Activated T-helper 1 cell treated with anti-CD3 and anti-CD28 coated beads, Interleukin-2, amount 50 U/mL, for 16 hours (primary cell): ENCODE measurements at places on chromosomes 12 and 14.
A peak's percentile ranks its signal among the peaks of the same experiment; 100 is the strongest.

DNA sequence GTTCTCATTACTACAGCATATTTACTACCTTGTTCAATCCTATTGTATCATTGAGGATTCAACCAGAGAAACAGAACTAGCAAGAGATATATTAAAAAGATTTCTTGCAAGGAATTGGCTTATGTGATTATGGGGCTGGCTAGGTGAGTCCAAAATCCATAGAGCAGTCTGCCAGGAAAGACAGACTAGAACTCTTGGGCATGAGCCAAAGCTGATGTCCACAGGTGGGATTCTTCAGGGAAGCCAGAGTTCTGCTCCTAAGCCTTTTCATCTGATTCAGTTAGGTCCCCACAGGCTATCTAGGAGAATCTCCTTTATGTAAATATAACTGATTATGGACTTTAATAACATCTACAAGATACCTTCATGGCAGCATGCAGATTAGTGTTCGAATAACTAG, 26.0 kb downstream of the PELI2 start:
- no peak for DNase-seq

- no peak for DNase-seq
Measured at GRCh38 chr12:44942714-44943113, 66.6 kb upstream of the NELL2 start.

GRCh38 chr14:86072116-86072894, 542.4 kb downstream of the FLRT2 start:
- no peak for DNase-seq

DNA sequence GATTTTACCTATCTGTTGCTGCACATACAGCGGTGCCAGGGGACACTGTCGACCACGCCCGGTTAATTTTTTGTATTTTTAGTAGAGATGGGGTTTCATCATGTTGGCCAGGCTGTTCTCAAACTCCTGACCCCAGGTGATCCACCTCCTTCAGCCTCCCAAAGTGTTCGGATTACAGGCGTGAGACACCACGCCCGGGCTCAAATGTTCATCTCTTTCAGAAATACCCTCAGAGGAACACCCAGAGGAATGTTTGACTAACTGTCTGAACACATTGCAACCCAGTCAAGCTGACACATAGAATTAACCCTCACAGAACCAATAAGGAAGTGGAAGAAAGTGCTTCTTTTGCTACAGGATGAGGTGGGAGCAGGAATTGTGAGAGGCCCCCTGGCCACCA, 15.0 kb upstream of the ETFBKMT start:
- DNase-seq: no peak

GRCh38 chr12:6646276-6647082, 753 bp downstream of the ACRBP start:
- DNase-seq: no peak

DNA sequence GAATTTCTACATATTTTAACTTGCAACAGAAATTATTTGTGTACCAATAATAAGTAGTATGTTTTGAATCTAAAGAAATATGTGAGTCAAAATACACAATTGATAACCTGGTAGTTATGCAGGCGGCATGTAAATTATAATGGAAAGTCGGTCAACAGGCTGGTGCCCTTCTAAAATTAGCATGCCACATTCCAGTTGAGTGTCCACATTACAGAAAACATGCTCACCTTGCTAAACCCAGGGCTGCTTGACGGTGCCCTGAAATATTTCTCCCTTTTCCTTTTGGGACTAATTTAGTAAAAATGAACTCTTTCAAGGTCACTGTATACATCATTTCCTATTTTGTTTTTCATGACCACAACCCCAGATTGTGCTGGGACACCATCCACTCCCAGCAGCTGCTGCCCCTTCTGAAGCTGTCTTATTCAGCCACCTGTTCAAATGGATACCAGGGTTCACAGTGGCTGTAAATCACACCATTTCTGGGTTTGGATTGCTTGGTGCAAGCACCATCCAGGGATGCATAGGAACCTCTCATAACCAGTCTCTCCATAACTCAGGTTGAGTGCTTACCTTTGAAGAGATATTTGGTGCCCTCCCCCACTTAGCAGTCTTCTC, 110.6 kb downstream of the ANO6 start:
- DNase-seq: no peak

- no peak for DNase-seq
Measured at GRCh38 chr14:30645600-30645999, 23.5 kb downstream of the SCFD1 start.

- DNase-seq: no peak
Measured at GRCh38 chr12:115149685-115150378, 465.9 kb upstream of the TBX3 start.

DNA sequence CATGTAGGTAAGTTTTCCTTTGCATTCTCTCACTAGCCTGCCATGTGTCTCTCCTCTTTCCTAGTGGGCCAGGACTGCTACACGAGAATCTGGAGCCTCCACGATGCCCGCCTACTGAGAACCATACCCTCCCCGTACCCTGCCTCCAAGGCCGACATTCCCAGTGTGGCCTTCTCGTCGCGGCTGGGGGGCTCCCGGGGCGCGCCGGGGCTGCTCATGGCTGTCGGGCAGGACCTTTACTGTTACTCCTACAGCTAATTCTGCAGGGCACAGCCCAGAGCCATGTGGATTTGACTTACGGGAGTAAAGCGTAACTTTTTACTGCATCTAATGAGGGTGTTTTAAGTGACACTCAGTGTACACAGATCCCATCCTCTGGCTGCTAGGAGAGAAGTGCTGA, 32.3 kb downstream of the DCAF4 start:
- DNase-seq: no peak

DNA sequence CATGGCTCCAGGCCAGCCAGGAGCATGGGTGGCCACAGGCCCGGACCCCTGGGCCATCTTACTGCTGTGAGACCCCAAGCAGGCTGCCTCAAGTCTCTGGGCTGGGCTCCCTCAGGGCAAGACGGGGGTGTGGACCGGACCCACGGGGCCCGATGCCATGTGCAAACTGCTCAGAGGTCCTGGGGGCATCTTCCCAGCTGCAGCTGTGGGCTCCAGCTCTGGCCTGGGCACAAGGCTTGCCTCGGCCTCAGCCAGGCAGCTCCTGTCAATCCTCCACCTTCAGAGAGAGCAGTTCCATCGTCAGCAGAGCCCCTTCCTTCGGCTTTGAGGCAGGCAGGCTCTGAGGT, 12.4 kb upstream of the GPR132 start:
- DNase-seq: no peak

DNA sequence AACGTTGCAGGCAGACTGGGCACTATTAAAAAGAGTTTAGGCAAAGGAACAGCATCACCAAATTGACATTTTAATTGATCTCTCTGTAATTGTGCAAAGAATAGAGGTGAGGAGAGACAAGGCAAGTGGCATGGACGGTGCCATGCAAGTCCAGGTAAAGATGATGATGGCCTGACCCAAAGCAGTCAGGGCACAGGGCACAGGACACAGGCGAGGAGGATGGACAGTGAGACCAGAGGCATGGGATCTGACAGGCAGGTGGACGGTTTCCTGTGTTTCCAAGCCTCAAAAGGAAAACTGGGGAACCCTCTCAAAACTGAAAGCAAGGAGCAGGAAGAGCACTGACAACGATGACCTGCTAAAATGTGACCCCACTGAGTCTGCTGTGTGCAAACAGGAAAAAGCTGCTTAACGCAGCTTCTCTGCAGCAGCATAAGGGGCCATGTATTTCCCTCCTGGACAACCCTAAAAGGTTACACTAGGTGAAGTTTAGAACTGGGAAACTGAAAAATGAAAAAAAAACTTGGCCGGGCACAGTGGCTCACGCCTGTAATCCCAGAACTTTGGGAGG, 50.9 kb downstream of the CLIP1 start:
- DNase-seq: no peak

DNA sequence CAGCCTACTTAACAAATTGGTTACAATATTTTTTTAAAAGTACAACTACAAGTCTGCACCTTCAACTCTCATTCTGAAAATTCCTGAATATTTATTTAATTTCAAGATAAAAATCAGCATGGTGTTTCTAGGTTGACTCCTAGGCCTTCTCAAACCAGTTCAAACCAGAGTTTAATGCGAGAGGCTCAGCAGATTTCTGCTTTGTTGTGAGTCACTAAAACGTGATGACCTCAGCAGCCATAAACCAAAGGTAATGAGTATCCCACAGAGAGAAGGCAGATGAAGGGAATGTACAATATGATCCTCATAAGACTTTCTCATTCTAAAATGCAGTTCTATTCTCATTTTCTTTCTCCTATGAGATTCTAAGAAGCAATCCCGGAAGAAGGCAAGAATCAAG, 1.5 kb downstream of the PRDM4 start:
- DNase-seq: no peak

DNA sequence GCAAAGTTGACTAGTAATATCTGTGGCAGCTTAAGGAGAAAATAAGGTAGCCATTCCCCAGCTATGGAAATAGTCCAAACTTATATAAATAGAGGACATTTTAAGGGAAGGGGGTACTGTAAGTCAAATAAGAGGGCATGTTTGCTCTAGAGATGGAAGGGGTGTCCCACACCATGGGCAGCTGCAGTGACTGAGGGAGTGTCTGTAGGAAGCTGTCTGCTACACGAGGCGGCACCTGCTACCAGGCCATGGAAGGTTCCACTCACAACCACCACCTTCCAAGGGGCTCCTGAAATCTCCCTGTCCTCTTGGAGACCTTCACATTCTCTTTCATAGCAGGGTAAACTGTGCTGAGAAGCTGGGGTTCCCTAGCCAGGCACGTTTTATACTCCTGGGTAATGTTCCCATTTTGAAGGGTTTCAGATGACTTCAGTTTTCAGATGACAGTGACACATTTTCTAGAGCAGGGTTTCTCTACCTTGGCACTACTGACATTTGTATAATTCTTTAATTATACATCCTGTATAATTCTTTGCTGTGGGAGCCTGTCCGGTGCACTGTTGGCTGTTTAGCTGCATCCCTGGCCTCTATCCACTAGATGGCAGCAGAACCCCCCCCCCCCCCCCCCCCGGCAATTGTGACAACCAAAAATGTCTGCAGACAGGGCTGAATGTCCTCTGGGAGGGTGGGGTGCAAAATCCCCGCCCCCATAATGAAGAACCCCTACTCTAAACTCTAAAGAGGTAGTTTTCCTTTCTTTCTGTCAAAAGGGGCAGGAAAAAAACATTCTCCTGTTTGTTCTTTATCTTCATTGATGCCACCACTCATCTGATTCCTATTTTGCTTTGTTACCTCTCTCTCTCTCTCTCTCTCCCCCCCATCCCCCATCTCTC, 11.6 kb upstream of the SMCO2 start:
- DNase-seq: peak; percentile 1

DNA sequence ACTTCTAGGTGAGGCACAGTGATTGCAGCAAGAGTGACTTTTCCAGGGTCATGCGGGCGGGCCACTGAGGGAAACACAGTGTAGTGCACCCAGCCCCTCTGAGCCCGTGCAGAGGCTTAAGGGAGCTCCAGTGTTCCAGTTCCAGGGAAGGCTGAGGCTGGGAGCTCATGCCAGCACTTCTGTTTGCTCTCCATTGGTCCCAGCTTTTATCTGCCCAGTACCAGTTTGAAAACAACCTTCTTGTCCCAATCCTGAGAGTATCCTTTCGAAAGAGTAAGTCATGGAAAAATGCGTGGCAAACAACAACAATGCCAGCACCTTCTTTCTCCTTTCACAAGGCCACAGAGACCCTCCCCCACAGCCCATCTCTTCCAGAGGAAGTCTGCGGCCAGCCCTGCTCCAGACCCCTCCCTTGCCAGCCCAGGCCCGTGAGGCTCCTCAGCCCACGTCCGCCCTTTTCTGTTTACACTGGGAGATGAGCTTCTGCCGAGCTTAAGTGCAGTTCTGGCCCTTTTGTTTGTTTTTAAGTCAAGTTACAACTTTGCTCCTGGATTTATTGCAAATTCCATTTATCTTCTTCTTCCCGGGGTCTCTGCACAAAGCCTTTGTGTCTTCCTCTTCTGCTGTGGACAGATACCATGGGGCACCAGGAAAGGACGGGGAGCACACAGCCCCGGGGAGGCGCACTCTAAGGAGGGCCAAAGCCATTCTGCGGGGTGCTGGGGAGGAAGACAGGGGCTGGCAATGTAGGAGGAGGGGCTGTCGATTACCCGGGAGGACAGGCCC, 185.6 kb downstream of the ZFP36L1 start:
- DNase-seq: no peak

GRCh38 chr14:57848786-57849185, 17.1 kb downstream of the SLC35F4 start:
- DNase-seq: no peak

DNA sequence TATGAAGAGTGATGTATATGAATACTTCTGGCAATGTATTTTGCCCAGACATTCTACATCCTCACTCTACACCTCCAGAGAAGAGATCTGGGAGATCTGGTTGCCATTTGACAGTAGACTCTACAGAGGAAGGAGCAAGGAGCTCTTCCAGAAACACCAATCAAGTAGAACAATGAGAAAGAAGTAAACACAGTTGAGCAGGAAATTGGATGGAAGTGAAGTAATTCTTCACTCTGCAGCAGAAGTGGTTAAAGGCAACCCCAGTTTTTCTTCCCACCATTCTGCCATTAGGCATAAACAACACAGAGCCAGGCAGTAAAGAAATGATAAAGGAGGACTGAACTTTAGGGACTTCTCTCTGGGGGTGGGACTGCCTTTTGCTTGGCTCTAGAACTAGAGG, 48.5 kb upstream of the PRICKLE1 start:
- DNase-seq: no peak

GRCh38 chr14:94109915-94110250, 653 bp upstream of the IFI27 start:
- no peak for DNase-seq

- DNase-seq: no peak
Measured at GRCh38 chr12:8946733-8947132, 2.7 kb downstream of the M6PR start.

GRCh38 chr14:54922598-54922997, 20.0 kb upstream of the GCH1 start:
- no peak for DNase-seq

- no peak for DNase-seq
Measured at GRCh38 chr14:56720703-56721460, 89.4 kb downstream of the OTX2 start.

DNA sequence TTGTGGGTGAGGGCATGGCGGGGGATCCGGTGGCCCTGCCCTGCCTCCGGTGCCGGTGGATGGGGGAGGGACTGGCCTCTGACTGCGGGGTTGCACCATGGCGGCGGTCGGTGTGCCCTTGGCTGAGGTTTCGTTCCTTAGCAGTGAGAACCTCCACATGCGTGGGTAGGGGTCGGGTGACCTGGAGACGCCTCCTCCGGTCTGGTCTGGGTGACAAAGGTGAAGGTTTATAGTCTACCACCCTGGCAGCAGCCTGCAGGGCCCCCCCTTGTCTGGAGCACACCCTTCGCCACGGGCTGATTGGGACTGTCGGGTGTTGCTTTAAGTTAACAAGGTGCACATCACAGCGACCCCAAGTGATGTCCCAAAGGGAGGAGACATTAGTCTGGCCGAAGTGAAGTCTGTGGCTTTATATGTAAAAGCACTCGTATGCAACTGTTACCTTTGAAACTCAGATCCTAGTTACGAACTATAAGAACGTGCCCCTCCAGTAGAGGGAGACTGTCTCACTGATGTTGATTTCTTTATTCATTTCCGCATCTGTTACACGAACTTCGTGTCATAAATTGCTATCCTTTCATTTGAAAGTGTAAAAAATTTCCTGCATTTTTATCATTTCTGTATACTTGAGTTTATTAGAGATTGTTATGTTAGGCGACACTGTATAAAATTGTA, 74.4 kb downstream of the WDR20 start:
- no peak for DNase-seq
